Upper lobe of right lung (tissue), 1 donor: ENCODE measurements at places on chromosomes 3 and 15.

DNA sequence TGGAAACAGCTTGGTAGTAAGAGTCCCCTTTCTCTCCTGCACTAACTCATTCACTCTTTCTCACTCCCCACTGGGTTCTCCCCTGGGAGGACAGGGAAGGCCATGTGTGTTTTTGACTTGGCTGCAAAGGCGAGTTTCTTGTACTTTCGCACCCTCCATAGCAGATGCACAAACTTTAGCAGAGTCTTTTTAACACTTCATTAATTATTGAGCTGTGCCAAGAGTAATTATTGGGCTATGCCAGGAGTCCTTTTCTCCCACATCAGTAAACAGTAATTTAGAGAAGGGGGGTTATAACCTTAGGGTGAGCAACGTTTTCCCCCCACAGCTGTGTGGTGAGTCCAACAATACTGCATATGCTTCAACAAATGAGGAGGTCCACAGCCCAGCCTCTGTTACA, 224.4 kb upstream of the ATP11B start:
- DNase-seq: no peak
- H3K4me3 ChIP-seq: no peak overlapping the region
- H3K27ac ChIP-seq: no peak overlapping the region
- H3K4me1 ChIP-seq: no peaks in the 10 kb centered on the region
- H3K36me3 ChIP-seq: no peaks in the 10 kb centered on the region

- no peak for DNase-seq
- H3K4me1 ChIP-seq: no peaks in the 10 kb centered on the region
- H3K27ac ChIP-seq: no peak overlapping the region
- peaks cover 8% of the 10 kb centered on the region for H3K27me3 ChIP-seq
- H3K4me3 ChIP-seq: no peak overlapping the region
Observed at GRCh38 chr15:33693166-33693800, 275.0 kb upstream of the CHRM5 start.

GRCh38 chr15:79812541-79812940, 84.3 kb downstream of the MTHFS start:
- no peak overlapping the region for H3K4me3 ChIP-seq
- H3K36me3 ChIP-seq: no peaks in the 10 kb centered on the region
- no peak overlapping the region for H3K27ac ChIP-seq
- H3K27me3 ChIP-seq: no peaks in the 10 kb centered on the region

- no peaks in the 10 kb centered on the region for H3K4me1 ChIP-seq
- no peak overlapping the region for H3K27ac ChIP-seq
- H3K36me3 ChIP-seq: no peaks in the 10 kb centered on the region
- no peak for DNase-seq
- H3K27me3 ChIP-seq: no peaks in the 10 kb centered on the region
Observed at GRCh38 chr15:25869701-25870100, 6.6 kb upstream of the ATP10A start.

DNA sequence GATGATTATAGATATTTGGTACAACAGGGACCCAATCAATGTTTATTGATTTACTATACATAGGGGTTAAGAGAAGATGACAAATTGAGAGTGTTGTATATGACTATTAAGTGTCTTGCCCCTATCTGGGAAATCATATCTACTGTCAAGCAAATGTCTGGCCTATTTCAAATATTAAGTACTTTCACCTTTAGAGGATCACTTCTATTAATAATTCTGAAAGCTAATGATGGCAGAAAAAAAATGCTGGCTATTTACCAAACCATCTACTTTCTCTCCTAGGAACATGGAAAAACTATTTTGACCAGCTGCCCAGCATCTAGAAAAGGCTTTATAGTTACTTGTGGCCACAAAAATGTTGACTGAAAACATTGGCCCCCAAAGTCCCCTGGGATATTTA, 632.3 kb upstream of the ZNF385D start:
- H3K27ac ChIP-seq: no peak overlapping the region
- H3K4me3 ChIP-seq: no peak overlapping the region
- H3K36me3 ChIP-seq: no peaks in the 10 kb centered on the region
- H3K4me1 ChIP-seq: no peaks in the 10 kb centered on the region
- no peak for DNase-seq

DNA sequence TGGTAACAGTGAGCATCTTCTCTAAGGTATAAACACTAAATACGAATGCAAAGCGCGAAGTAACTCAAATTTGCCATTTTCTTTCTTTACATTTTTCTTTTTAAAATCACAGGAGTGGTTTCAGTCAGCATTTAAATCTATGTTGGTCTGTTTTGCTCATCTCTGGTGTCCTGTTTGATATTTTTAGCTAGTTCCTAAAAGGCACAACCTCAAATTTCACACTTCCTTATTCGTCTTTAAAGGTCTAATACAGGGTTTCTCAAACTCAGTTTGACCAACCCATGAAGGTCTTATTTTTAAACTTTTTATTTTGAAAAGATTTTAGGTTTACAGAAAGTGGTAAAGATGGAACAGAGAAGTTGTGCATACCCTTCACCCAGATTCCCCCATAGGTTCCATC, 201.1 kb downstream of the MAGI1 start:
- no peak overlapping the region for H3K27ac ChIP-seq
- H3K36me3 ChIP-seq: no peaks in the 10 kb centered on the region
- no peaks in the 10 kb centered on the region for H3K4me1 ChIP-seq
- H3K27me3 ChIP-seq: no peaks in the 10 kb centered on the region
- no peak for DNase-seq

- H3K4me1 ChIP-seq: no peaks in the 10 kb centered on the region
- no peaks in the 10 kb centered on the region for H3K27me3 ChIP-seq
- no peak overlapping the region for H3K4me3 ChIP-seq
- no peaks in the 10 kb centered on the region for H3K36me3 ChIP-seq
- no peak overlapping the region for H3K27ac ChIP-seq
Observed at GRCh38 chr3:180749796-180750195, 70.5 kb upstream of the CCDC39 start.

DNA sequence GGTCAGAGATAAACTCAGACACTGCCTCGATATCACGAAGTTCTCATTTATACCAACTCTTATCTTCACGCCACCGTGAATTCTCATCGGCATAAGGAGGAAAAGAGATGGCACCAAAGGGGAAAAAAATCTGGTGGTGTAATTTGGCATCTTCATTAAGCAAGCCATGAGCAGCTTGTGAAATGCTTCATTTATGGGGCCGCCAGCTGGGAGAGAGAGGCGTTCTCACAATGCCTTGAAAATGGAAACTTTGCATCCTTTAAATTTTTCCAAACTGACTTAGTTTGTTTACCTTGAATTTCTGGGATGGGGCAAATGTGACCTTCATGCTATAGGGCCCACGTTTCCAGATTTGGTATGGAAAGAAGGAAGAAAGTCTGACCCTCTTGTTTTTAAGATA, 242.5 kb upstream of the ST8SIA2 start:
- H3K27ac ChIP-seq: no peak overlapping the region
- H3K4me3 ChIP-seq: no peak overlapping the region
- H3K27me3 ChIP-seq: no peaks in the 10 kb centered on the region
- DNase-seq: no peak

DNA sequence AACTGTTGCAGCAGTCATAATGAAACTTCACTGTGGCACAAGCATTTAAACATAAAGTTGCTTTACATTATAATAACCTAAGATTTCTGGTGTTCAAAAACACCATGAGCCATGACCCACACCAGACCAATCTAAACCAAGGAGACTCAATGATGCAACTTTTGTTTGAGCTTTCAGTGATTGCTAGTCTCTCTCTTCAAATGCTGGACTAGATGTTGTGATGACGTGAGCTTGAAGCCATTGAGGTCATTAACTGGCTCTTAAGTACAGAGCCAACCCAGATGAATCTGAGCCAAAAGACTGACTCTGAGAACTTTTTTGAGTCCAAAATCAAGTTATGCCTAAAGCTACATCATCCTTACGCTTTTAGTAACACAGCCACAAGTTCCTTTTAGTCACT, 36.5 kb downstream of the ATR start:
- H3K4me1 ChIP-seq: no peaks in the 10 kb centered on the region
- H3K36me3 ChIP-seq: peaks cover 9% of the 10 kb centered on the region
- H3K4me3 ChIP-seq: no peak overlapping the region

DNA sequence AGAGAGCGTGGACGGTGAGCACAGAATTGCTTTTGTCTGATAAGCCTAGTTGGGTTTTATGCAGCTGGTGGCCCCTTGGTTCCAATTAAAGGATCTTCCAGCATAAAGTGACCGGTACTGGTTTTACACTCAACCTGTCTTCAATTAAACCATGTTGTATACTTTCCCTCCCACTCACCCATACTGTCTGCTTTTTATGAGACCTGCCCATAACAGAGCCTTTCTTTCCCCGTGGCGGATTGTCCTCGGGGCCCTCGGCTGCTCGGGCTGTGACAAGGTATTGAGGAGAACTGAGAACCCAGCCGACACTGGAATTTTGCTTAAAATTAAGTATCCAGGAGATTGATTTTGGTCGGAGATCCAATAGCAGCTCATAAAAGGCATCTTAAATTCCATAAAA, 98.4 kb downstream of the TMEM266 start:
- peaks cover 5% of the 10 kb centered on the region for H3K4me1 ChIP-seq
- H3K36me3 ChIP-seq: no peaks in the 10 kb centered on the region
- no peaks in the 10 kb centered on the region for H3K27me3 ChIP-seq
- DNase-seq: no peak

DNA sequence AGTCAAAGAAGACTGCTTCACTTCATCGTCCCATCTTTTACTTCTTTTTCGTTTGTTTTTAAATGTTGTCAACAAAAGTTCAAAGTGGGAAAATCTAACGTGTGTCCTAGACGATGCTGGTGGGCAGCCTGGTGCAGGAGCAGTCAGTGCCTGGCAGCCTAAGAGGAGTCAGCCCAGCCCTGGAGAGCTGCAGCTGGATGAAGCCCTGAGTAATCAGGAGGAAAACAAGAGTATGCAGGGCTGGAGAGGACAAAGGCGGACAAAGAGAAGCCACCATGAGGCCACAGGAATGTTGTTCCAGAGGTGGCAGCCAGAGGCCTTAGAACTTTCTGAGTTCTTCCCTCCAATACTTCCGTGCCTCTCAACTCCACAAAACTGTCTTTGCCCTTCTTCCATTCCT, 5.7 kb downstream of the ADAMTS17 start:
- no peak overlapping the region for H3K4me3 ChIP-seq
- no peaks in the 10 kb centered on the region for H3K36me3 ChIP-seq
- H3K4me1 ChIP-seq: peaks cover 6% of the 10 kb centered on the region
- H3K27me3 ChIP-seq: peaks cover 13% of the 10 kb centered on the region
- DNase-seq: no peak
- no peak overlapping the region for H3K27ac ChIP-seq
